ENCODE measurements at places on chromosomes 7 and 10.

DNA sequence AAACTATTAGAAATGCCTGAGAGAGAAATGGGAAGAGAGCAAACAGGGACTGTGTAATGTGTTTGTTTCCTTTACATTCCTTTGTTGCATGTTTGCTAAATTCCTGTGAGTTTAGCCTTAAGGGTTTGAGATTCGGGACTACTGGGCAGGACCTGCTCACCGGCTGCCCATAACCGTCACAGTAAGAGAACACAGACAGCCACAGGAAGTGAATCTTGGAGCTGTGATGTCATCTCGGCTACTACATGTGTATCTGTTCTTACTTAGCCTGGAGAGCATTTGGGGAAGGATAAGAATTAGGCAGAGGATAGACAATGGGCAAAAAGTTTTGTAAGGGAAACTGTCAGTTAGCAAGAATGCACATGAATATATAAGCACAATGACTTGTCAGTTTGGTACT is 485.1 kb upstream of the KLF6 start:
- no peak for DNase-seq

DNA sequence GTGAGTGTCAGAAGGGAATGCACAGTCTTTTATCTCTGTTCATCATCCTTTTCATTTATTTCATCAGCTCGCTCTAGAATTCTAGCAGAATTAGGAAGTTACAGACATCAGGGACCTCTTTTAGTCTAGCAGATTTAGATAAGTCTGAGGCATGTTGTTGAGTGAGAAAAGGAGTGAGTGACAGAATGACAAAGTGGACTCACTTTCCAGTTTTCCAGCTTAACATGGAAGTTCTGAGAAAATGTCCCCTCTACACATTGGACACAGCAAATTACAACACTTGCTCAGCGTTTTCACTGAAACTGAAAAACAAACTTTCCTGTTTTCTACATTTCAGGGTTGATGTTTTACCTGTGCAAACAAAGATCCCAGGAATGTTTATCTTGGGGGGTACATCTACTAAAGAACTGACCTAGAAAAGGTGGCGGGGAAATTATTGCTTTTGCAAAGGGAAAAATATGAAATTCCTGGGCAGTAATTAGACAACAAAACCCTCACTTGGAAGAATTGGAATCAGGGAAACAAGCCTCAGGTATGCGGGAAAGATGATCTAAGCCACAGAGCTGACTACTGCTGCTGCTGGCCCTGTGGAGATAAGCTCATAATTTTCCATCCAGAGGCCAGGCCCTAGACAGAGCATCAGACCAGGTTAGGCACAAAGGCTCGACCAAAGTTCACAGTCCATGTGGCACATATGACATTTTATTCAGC is 14.6 kb upstream of the CYP3A5 start:
- DNase-seq: no peak

DNA sequence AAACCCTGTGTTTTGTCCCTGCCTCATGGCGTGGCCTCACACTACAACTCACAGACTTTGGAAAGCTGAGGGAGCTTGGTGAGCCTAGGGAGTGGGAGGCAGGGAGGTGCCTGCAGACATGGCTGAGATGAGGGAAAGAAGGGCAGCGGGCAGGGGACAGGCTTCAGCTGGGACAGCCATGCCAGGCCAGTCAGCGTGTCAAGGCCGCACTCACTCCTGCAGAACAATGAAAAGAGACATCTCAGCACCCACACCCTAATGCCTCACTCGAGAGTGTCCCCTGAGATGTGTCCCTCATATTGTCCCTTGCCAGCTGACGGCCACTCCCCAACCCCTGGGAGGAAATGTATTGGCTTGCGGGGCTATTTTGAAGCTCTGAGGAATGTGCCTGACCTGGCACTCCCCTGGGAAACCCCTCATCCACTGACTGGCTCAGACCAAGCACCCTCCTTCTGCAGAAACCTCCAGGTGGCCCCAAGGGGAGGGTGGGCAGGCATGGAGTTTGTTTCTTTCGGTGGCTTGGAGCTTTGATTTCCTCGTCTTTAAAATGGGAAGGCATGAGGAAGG is 31.6 kb downstream of the SH3PXD2A start:
- no peak for DNase-seq

- DNase-seq: no peak
Observed at GRCh38 chr7:127770885-127771284, 118.9 kb downstream of the SND1 start.

DNA sequence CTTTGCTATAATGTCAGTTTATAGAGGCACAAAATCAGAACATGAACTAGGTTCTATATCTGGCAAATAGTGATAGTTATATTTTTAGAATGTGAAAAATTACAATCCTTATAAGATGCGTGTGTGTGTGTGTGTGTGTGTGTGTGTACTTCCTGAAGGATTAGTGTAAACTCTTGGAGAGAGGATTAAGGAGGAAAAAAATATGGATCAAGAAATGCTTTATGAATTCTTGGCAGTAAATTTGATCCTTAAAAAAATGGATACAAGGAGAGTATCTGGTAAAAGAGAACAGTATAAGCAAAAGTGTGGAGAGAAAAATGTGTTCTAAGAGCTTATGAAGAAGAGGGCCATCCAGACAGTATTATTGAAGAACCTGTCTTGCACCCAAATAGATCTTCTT is 484.3 kb downstream of the ADRA2A start:
- DNase-seq: no peak
